Stimulated activated CD8-positive, alpha-beta memory T cell treated with anti-CD3 and anti-CD28 coated beads, Interleukin-2, amount 100 ng/mL, for 1 hour (primary cell): ENCODE measurements at places on chromosomes 3 and 15.

DNA sequence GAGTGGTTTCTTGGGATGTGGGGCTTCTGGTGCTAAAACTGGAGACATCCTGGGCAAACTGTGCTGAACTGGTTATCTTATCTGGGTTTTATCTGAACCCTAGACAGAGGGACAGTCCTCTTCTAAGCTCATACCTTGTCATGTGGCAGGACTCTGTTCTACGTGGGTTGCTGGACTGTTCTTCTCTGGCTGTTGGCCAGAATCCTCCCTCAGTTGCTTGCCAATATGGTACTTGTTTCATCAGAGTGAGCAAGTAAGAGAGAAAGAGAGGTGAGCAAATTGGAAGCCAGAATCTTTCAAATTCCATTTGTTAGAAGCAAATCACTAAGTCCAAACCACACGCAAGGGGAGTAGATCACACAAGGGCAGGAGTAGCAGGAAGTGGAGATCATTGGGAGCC, 291.5 kb upstream of the TBL1XR1 start:
- no peak for DNase-seq

- DNase-seq = no peak
These were observed 73.1 kb upstream of the SAMMSON start for GRCh38 chr3:69926385-69926784.

- DNase-seq = no peak
These were observed 19.5 kb downstream of the COPS2 start for GRCh38 chr15:49135911-49136310.

GRCh38 chr15:95208988-95209387, 977.6 kb downstream of the MCTP2 start:
- DNase-seq = no peak

DNA sequence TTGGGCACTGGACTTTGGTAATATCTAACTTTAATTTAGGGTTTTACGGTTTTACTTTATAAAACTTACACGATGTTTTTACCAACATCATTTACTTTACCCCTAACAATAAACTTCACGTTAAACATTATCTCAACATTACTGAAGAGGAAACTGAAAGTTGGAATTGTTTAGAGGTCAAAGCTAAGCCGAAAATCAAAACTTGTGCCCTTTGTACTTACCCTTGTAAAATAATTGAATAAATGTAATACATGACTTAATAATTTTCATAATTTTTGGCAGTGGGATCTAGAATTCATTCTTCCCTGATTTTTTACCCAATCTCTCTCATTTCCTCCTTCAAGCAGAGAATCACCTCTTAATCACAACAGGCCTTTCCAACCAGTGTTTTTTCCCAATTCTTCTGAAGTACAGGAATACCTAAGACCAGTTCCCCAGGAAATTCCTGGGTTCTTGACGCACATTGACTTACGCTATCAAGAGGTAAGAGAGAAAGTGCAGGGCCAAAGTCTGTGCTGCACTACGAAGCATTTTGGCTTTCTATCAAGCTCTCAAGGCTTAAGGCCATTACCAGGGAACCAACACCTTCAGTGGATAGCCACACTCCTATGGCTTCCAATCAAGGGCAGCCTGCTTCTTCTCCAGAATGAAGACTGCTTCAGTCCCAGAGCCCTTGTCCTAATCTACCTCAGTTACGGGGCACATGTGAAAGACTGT, 11.9 kb upstream of the SEMA6D start:
- no peak for DNase-seq

GRCh38 chr3:13112521-13113345, 39.5 kb upstream of the IQSEC1 start:
- no peak for DNase-seq

DNA sequence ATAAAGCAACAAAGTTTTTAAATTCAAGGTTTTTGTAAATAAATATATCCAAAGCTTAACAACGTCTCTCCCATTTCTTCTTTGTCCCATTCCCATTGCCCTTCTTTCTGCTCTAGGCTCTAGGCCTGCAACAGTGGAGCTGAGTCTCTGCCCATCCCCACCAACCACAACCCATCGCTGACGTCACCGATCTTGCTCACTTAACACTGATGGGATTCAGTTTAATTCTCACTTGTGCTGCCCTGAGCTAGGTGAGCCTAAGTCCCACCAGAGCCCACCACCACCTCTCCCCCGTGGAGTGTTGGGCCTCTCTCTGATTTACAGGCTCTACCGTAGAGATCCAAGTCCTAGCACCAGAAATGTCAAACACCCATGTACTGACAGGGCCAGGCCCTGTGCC, 61.3 kb upstream of the RAB6B start:
- no peak for DNase-seq

- DNase-seq = no peak
These were observed 8.9 kb downstream of the CMTM6 start for GRCh38 chr3:32493437-32494414.

DNA sequence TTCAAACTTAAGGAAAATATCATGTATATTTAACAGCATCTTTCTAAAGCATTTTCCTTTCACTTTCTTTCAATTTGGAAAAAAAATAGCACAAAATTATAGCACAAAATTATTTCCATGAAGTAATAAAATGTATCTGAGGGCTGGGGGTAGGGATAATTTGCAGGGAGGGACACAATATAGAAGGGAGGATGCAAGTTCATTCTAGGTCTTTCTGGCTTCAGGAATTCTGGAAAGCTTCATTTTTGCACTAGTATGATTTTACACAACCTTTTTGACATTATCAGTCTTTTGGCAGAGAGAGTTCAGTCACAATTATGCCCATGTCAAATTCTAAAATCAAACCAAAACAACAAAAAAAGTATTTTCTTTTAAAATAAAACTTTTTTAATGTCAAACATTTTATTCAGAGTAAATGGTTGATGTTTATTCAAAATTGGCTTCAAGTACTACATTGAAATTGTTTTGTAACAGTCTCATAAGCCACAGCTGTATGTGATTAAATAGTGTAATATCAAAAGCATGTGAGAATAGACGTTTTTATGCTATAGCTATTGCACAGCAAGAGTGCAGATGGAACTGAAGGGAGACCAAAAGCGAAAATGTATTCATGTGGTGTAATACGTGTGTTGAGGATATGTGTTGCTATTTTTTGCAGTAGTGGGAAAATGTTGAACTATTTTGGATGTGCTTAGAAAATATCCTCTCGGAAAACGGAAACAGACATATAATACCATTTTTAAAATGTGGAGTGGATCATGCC, 5.8 kb downstream of the RBMS3 start:
- DNase-seq = no peak

DNA sequence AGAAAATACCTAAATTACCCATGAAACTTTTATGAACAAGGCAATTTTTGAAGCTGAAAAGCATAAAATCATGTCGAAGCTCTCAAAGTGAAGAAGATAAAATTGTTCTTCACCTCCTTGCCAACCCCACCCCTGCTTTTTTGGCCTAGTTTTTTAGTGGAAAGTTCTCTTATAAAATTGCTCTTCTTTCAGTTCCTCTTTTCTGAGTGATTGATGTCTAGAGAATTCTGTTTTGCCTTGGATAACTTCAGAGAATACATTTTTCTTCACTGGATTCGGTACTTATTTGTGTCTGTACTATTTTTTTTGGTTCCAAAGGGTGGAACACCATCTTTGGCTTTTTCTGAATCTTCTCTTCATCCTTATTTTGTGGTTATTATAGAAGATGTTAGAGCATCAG, 25.0 kb upstream of the PYDC2 start:
- no peak for DNase-seq

- DNase-seq = no peak
These were observed 104.7 kb upstream of the NR2F2 start for GRCh38 chr15:96225642-96226259.

DNA sequence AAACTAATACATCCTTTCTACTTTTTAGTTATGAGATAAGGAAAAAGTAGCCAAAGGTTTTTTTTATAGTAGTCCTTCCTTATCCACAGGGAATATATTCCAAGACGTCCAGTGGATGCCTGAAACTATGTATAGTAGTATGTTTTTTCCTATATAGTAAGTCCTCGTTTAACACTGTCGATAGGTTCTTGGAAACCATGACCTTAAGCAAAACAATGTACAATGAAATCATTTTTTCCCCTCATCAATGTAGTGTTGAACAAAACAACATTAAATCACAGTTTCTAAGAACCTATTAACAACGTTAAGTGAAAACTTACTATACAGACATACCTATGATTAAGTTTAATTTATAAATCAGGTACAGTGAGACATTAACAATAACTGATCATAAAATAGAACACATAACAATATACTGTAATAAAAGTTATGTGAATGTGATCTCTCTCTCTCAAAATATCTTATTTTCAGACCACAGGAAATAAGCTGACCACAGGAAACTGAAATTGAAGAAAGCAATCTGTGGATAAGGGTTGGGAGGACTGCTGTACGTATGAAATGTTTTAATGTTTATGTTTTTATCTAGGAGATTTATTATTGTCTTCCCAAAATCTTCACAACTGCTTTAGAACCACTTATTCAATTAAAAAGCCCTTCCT, 20.6 kb downstream of the COPS2 start:
- DNase-seq = no peak

DNA sequence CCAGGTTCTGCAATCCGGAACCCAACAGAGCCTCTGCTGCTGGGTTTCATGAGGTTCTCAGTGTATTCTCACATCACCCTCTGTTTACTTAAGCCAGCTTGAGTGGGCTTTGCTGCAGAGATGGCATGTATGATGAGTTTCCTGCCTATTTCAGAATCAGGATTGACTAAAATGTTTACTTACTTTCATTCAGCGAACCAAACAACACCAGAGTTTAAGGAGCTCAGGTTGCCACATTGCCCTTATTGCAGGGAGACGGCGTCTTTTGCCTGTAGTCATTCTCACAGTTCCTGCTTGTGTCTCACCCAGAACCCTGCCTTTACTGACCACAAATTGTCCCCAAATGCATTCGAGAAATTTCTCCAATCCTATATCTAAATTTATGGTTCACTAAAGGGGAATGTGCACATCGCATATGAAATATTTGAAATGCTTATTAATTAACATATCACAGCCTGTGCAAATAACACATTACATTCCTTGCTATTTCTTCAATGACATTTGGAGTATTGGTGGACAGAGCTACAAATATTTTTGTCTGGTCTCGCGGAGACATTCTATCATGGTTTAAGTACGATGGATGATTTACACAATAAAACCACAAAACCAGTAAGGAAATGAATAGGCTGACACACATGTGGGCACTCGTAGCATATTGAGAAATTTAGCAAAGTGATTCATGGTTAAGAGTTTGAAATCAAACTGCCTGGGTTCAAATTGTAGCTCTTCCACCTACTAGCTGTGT, 377.2 kb upstream of the CFAP20DC start:
- DNase-seq = no peak

DNA sequence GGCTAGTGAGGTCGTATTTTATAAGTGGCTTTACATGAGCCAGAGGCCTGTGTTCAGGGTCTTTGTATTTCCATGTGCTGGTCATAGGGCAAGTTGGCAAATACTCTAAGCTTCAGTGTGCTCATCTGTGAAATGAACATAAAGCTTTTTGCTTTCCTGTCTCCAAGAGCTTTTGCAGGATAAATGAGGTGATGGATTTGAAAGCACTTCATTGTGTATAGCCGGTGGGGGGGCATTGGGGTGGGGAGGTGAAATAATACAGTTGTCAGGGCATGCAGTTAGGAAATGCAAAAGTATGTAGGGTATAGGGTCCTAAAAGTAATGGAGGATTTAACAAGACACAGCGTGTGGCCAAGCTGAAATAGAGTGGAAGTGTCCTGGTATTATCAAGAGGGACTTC, 67.7 kb downstream of the ARNT2 start:
- no peak for DNase-seq

- DNase-seq = no peak
These were observed 506 bp downstream of the RAD51 start for GRCh38 chr15:40695469-40695890.

DNA sequence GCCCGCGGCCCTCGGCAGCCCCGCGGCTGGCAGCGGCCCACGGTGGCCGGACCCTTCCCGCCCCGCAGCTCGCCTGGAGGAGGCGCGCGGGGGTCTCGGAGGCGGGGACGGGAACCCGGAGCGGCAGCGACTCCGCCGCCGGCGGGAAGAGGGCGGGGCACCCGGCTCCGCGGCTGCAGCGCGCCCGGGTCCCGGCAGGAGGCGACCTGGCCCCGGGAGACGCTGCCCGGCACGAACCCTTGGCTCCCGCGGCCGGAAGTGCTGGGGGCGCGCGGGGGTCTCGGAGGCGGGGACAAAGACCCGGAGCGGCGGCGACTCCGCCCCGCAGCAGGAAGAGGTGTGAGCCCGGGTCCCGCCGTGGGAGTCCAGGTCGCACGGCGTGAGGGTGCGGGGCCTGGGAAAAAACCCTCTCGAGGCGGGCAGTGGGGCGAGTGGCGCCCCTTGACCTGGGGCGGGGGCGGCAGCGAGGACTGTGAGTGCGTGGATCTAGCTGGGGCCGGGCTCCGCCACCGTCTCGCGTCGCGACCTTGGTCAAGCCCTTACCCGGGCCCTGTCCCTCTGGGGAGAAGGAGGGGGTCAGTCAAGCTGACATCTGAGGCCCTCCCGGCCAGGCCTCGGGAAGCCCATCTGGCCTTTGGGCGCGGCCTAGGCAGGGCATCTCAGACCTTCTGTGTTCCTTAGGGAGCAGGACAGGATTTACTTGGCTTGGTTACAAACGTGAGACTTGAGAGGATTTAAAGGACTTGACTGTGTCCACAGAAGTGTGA, at the start of gene CIB2:
TSS of gene CIB2 (minus strand) at position 151 of the 767 bp plus-strand sequence. CDS start 230 bp downstream, outside the sequence.
- peak; percentile 66 for DNase-seq

- no peak for DNase-seq
These were observed 19.8 kb downstream of the H1-8 start for GRCh38 chr3:129562803-129563202.

DNA sequence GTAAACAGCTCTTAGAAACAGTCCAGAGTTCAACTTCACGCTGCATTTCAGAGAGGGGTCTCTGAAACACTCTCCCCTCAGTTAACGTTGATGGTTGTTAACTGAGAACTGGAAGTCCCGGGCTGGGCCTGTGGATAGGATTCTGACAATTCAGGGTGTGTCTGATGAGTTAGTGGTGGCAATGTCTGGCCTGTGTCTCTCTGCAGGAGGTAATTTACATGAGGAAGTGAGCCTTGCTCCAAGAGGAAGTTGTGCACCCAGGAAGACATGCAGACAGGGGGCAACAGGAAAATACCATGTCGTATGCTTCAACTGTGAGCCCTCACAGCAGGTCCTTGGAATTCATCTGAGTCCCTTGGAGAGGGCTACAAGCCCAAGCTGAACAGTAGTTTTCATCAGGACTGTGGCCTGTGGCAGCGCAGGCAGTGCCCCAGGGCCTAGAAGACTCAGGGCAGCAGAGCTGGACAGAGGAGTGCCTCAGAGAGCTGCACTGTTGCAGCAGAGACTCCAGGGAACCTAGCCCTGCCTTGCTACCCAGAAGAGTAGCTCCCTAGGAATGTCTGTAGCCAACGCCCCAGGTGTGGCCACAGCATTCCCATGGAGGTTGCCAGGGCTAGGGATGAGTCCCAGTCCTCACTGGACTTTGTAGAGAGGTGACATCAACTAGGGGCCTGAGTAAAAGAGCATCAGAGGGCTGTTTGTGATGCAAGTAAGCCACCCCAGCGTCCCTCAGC, 104.6 kb upstream of the SELENOK start:
- DNase-seq = no peak
